ENCODE measurements at places on chromosomes 11 and 22. TPM values are rescaled to one million over a fixed set of nuclear protein-coding genes. Genes with fewer than 3 reads are reported as not detected.

Gene IL17REL
- 0.15 TPM for total RNA-seq

- no peak overlapping the region for H3K4me3 ChIP-seq
- no peak for DNase-seq
- no peaks in the 10 kb centered on the region for H3K27me3 ChIP-seq
- H3K36me3 ChIP-seq: no peaks in the 10 kb centered on the region
- no peaks in the 10 kb centered on the region for H3K4me1 ChIP-seq
These were observed 121.1 kb upstream of the SPON1 start for GRCh38 chr11:13841393-13841792.

GRCh38 chr22:27985323-27986275 lies 66.5 kb upstream of the PITPNB start:
- H3K27me3 ChIP-seq: no peaks in the 10 kb centered on the region
- DNase-seq: no peak
- H3K4me3 ChIP-seq: no peak overlapping the region
- no peak overlapping the region for H3K27ac ChIP-seq

GRCh38 chr22:46967445-46968358 lies 205.3 kb downstream of the TBC1D22A start:
- H3K27ac ChIP-seq: no peak overlapping the region
- peaks cover 20% of the 10 kb centered on the region for H3K4me1 ChIP-seq
- H3K36me3 ChIP-seq: no peaks in the 10 kb centered on the region

DNA sequence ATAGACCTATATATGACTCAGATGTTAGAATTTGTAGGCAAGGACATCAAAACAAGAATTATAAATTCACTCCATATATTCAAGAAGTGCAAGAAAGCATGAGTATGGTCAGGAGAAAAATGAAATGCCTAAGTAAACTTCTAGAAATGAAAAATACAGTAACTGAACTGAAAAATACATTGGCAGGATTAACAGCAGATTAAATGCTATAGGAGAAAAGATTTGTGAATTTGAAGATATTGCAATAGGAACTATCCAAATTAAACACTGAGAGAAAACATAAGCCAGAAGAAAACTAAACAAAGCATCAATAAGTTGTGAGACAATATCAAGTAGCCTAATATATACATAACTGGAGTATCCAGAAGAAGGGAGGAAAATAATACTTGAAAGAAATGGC lies 46.6 kb upstream of the TMEM45B start:
- no peaks in the 10 kb centered on the region for H3K4me1 ChIP-seq
- no peaks in the 10 kb centered on the region for H3K27me3 ChIP-seq
- no peaks in the 10 kb centered on the region for H3K36me3 ChIP-seq
- no peak for DNase-seq

- no peak overlapping the region for H3K4me3 ChIP-seq
- peaks cover 8% of the 10 kb centered on the region for H3K4me1 ChIP-seq
- H3K27ac ChIP-seq: no peak overlapping the region
- no peaks in the 10 kb centered on the region for H3K27me3 ChIP-seq
- no peaks in the 10 kb centered on the region for H3K36me3 ChIP-seq
- no peak for DNase-seq
These were observed 121.1 kb upstream of the TMEM45B start for GRCh38 chr11:129694538-129694937.

Gene USP2
- total RNA-seq: 1.1 TPM

Gene POU2AF1
- not detected for total RNA-seq

Gene AP1B1
- total RNA-seq: 107 TPM

Gene FAM83F
- total RNA-seq: not detected

Gene H19
- 0.37 TPM for total RNA-seq
